GM20000 (cell line): ENCODE measurements at places on chromosomes 13 and 19.

- DNase-seq, result no peak
Measured at GRCh38 chr19:12794196-12794941, 3.1 kb downstream of the JUNB start.

DNA sequence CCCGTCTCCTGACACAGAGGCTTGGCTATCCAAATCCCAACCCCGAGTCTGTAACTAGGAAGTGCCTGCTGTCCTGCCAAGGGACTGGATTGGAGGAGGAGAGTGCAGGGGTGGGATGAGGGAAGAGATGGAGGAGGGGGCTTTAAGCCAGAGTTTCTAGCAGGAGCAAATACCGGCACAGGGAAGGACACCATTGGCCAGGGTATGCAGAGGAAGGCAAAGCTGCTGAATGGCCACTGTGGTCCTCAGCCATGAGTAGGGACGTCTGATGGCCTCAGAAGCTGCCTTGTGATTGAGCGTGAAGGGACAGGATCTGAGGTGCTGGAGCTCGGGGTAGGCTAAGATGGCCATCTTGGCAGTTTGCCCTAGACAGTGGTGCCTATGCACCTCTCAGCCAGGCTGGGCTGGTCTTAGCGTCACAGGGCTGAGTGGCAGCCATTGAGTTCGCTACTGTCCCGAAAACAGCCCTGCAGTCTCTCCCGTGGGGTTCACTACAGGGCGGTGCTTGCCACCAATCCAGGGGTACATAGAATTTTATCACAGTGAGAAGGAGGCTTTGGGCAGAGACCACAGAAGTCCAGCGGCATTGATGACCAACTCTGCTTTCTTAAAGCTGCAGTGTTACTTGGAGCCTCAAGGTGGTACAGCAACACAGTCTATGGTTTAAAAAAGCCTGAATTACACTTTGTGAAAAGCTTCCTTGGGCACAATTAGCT lies 61.8 kb downstream of the AKAP11 start:
- peak; percentile 59 for DNase-seq

DNA sequence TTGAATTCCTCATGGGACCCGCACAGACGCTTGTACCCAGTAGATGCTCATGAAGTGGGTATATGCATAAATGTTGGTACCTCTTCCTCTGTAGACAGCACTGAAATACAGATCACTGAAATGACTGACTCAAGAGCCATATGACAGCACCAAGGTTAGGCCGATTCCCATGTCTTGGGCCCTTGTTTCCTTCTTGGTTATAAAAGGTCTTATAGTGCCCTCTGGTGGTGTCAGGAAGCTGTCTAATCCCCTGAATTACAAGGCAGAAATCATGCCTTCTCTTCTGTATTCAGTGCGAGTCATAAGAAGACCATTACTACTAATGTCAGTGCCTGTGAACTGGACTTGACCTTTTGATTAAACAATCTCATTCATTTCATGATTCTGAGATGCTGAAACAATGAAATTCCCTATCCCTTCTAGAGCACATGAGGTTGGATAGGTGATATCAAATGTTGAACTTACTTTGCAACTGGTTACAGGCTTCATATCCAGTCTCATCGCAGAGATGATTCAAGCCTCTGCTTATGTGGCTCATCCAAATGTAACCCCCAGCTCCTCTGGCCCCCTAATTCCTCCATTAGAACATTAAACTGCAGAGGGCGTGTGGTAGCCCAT lies 59.7 kb downstream of the SPATA13 start:
- DNase-seq, result peak; percentile 75

DNA sequence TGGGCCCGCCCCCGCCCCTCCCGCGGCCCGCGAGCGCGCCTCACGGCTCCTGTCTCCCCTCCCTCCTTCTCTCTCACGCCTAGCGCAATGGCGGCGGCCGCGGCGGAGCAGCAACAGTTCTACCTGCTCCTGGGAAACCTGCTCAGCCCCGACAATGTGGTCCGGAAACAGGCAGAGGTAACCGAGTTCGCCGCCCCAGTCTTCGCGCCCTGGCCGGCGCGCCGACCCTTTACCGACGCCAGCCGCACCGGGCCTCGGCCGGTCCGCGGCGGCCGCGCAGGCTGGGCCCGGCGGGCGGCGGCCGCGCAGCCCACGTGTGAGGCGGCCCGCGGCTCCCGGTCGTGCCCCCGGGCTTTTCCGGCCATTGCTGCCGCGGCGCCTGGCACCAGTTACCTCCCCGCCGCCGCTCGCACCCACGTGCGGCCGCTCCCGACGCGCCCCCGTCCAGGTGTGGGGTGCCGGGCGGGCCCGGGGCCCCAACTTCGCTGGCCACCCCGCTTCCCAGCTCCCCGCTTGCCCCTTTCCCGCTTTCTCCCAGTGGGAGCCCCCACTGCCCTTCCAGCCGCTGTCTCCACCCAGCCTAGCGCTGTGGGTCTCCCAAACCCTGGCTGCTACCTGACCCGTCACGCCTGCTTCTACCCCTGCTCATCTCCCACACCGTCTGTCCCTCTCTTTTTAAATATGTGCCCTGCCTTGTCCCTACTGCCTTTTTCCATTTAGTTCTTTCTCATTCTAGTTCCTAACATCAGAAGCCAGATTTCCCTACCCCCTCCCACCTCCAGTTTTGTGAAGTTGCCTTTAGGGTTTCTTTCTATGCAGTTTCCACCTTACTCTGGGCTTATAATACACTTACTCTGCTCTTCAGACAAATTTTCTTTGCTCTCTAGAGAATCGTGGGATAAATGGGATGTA lies 23.4 kb downstream of the IPO5 start:
- DNase-seq, result no peak

GRCh38 chr13:98927951-98928927 lies 49.6 kb downstream of the DOCK9 start:
- DNase-seq, result no peak

DNA sequence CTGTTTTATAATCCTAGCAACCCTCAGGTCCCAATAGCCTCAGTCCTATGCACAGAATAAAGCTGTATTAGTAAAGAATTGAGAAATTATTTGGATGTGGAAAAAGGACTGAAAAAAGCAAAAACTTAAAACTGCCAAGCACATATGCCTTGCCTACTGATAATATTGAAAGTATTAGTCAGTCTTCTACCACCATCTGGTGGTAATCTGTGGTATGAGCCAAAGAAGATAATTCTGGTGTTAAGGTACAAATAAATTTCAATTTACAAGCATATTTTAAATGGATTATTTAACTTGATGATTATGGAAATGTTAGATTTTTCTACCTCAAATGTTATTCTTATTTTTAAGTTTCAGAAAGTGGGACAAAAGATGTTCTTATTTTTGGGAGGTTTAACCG lies 460.3 kb upstream of the KLHL1 start:
- DNase-seq, result peak; percentile 30

- DNase-seq, result no peak
Measured at GRCh38 chr19:55676889-55677505, 2.0 kb downstream of the EPN1 start.

DNA sequence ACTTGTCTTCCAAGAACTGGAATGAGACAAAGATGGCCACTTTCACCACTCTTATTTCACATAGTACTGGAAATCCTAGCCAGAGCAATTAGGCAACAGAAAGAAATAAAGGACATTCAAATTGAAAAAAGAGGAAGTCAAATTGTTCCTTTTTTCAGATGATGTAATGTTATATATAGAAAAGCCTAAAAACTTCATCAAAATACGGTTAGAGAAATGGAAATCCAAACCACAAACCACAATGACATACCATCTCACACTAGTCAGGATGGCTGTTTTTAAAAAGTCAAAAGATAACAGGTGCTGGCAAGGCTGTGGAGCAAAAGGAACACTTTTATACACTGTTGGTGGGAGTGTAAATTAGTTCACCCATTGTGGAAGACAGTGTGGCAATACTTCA lies 113.3 kb upstream of the SPRY2 start:
- no peak for DNase-seq
